Thoracic aorta endothelial cell (primary cell): ENCODE measurements at places on chromosomes 3 and 15. TPM values are rescaled to one million over a fixed set of nuclear protein-coding genes. Genes with fewer than 3 reads are reported as not detected.

Gene C3orf49
- total RNA-seq = not detected in 2 replicates

Gene ZNF620
- total RNA-seq = 5.6 and 7.0 TPM in 2 replicates

Gene ITIH1
- total RNA-seq = not detected in 2 replicates

Gene SLC25A36
- total RNA-seq = 78.1 and 89.6 TPM in 2 replicates

Gene ITIH3
- total RNA-seq = under 0.01 TPM in 1 of 2 replicates, not detected in the other

Gene TMEM207
- not detected in 2 replicates for total RNA-seq

Gene CCR4
- total RNA-seq = under 0.01 and 0.22 TPM in 2 replicates

Gene BOC
- total RNA-seq = 0.40 and 0.86 TPM in 2 replicates

Gene RFT1
- total RNA-seq = 18.2 and 26.5 TPM in 2 replicates

Gene SLC28A2
- not detected in 2 replicates for total RNA-seq

Gene TUSC7
- not detected in 2 replicates for total RNA-seq

Gene TGM4
- total RNA-seq = 0.07 and 0.13 TPM in 2 replicates

Gene INTS14
- total RNA-seq = 47.6 and 58.2 TPM in 2 replicates

Gene GP5
- total RNA-seq = 0.14 TPM in 1 of 2 replicates, not detected in the other

Gene OTOL1
- not detected in 2 replicates for total RNA-seq

Gene EPHA6
- total RNA-seq = not detected in 2 replicates

Gene CPLX3
- not detected in 2 replicates for total RNA-seq
